ENCODE measurements at places on chromosomes 7 and 10.

- no peak for DNase-seq
These were observed 210.5 kb downstream of the CHCHD3 start for GRCh38 chr7:132871419-132871818.

DNA sequence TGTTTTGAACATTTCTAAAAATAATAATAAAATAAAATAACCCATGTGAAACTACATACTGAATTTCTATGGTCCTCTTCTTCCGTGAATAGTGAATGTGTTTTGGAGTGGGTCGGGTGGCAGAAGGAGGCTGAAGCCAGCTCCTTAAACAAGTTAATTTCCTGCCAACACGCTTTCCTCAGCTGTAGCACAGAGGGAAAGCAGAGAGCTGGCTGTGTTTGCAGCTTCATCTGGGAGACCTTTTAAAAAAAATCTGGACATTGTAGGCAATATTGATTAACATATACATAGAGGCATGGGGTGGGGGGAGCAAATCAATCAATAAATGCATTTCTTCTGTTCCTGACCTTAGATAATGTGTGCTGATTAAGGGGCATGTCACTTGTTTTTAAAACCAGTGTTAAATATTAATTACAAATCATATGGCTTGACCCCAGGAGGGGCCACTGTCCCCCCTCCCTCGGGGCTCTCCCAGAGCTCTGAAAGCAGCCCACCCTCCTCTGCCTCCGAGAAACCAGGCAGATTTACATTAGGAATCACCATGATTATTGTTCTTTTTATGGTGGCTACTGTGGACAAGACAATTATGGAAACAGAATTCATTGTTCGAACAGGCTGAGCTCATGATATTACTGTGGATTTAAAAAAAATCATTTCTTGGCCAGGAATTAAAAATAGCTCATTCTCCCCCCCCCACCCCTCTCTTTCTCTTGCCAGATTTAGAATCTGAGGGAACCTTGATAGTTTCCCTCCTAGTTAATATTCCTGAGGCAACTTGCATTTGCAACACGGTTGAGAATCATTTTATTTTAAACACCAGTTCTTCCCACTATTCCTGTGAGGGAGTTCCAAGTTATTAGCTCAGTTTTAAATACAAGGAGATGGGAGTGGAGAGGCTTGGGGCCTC lies 100.5 kb upstream of the CARD11 start:
- DNase-seq, result no peak

GRCh38 chr7:142380069-142380468 lies 122.2 kb upstream of the PRSS58 start:
- no peak for DNase-seq

DNA sequence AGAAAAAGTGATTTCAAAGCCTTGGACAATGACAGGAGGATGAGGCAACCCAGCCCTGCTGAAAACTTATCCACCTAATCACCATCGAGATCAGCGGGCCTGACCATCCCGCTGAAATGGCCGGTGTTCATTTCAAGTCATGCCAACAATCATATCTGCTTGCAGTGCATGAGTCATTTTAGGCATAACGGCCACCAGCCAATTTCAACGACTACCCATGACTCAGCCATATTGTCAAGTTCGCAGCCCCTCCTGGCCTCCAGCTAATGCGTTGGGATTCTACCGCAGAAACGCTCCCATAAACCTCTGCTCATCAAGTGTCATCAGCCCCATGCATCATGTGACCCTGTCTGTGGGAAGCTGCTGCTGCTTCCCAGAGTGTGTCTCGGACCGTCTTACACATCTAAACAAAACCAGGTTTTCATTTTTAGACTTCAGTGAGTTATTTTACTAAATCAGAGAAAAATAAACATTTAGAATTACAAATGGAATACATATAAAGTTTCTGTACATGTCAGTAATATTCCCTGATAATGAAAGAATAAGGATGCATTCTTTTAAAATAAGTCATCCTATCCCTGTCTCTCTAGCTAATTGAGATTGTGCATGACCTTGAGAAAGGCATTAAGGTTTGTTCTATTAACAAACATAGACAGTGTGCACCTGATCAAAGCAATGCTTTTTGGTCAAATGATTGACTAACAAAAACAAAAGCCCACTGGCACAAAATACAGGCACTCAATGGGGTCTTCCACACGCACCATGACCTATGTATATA lies 188.9 kb downstream of the ADAM12 start:
- no peak for DNase-seq

DNA sequence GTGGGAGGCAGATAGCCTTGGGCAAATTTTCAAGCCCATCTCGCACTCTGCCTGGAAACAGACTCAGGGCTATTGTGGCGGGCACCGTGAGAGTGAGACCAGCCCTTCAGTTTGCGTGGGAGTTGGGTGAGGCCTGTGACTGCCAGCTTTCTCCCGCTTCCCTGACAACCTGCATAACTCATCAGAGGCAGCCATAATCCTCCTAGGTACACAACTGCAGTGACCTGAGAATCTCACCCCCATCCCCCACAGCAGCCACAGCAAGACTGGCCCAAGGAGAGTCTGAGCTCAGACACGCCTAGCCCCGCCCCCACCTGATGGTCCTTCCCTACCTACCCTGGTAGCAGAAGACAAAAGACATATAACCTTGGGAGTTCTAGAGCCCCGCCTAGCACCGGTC lies 275.4 kb downstream of the GRID1 start:
- no peak for DNase-seq

DNA sequence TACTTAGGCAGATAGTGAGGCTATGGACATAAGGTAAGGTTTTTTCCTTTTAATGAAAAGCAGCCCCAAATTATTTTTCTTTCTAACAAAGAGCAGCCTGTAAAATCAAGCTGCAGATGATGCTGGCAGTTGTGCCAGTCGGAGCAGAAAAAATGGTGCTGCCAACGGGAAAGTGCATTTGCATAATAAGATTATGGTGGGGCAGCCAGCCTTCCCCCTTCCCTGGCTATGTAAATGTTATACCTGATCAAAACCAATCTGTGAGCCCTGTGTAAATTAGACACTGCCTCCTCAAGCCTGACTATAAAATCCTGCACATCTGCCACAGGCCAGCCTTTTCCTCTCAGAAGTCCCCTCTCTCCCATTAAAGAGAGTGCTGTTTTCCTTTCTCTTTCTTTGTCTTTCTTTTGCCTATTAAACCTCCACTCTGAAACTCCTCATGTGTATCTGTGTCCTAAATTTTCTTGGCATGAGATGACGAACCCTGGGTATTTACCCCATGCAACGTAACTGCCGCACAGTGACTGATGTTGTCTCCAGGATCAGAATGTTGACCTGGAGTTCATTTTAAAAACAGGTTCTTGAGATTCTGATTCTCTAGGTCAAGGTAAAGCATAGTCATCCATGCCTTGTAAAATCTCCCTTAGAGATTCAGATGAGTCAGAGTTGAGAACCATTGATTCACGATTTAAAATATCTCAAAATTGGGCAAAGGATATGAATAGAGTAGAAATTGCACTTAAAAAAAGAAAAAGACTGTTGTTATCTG lies 167.3 kb upstream of the C1GALT1 start:
- DNase-seq, result no peak

GRCh38 chr10:1570416-1571051 lies 166.8 kb downstream of the ADARB2 start:
- no peak for DNase-seq

DNA sequence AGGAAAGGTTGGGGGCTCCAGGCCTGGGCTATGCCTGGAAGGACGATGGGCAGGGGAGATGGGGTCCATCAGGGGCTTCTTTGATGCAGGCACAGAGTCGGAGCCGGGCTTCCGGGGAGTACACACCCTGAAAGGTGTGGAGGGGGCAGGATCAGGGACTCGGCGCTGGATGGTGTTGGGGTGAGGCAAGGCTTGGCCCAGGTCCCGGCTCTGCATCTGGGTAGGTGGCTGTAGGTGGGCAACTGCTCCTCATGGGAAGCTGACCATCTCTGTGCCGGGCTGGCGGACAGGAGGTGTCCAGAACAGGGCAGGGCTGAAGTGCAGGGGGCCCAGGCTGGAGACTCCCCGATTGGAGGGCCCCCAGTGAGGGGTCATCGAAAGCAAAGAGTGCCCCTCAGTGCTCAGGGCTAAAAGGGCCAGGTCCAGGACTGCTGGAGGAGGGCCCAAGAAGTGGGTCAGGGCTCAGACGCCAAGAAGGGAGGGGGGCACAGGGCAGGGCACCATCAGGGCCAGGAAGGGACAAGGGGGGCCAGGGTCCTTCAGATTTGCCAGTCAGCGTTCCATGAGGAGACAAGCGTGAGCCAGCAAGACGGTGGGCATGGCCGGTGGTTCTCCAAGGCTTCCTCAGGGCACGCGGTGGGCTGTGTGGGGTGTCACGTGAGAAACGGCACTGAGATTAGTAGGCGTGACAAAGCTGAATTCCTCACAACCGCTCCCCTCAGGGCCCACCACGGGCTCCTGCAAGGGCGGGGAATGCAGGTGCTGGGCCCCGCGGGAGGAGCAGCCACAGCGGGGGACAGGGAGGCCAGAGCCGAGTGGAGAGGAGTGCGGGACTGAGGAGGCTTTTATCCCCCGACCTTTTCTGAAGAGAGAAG lies 97.0 kb downstream of the BMS1 start:
- DNase-seq, result no peak

GRCh38 chr7:44100458-44101302 lies 3.5 kb upstream of the AEBP1 start:
- no peak for DNase-seq

DNA sequence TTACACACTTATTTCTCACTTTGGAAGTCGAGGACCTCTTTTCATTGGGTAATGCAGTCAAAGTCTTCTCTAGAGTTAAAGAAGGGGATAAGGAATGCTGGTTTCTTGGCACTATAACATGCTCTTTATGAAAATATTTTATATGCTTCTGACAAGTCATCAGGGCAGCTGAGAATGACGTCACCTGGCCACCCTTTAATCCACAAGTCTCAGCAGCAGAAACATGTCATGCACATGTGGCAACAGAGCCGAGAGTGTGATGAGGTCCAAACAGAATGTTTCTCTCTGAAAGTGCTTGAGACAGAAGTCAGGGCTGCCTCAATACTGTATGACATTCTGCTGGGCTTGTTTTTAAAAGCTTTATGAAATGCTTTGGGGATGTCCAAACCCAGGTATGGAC lies 63.5 kb upstream of the C10orf90 start:
- DNase-seq, result no peak

- no peak for DNase-seq
These were observed 23.7 kb downstream of the CAV1 start for GRCh38 chr7:116548506-116548905.

DNA sequence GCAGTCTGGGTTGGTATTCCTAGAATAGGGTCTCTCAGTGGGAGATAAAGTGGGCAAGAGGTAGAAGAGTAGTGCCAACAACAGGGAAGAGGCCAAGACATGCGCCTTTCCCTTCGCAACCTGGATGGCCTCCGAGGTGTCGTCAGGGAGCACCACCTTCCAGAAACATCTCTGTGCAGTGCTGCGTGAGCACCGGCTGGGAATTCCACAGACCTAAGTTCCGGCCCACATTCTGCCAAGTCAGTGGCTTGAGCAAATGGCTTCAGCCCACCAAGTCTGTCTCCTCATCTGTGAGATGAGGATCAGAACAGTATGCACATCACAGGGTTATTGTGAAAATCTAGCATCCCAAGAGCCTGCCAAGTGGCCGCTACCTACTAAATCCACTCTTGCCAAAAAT lies 40.6 kb downstream of the CCDC3 start:
- DNase-seq, result no peak

DNA sequence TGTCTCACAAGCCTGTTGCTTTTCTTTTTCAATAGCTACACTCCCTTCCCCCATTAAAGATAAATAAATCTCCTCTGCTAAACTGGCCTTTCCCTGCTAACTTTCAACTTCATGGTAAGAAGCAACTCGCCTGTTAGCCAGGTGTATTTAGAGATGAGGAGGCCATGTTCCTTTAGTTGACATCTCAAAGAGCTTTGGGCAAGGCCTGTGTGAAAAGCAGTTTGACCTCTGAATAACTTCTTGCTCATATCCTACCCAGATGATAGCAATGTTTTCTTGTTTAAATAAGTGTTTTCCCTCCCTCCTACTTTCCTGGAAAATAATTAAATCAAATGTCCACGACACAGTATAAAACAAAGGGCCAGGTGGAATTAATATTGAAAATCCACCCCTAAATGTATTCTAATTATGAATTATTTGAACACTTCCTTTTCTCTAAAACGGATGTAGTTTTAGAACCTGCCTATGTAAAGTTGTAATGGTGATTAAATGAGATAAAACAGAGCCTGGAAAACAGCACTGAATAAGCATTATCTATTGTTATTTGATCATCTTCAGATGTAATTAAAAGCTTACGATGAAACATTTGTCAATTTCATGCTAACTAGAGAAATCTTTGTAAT lies 78.5 kb downstream of the HGF start:
- no peak for DNase-seq

DNA sequence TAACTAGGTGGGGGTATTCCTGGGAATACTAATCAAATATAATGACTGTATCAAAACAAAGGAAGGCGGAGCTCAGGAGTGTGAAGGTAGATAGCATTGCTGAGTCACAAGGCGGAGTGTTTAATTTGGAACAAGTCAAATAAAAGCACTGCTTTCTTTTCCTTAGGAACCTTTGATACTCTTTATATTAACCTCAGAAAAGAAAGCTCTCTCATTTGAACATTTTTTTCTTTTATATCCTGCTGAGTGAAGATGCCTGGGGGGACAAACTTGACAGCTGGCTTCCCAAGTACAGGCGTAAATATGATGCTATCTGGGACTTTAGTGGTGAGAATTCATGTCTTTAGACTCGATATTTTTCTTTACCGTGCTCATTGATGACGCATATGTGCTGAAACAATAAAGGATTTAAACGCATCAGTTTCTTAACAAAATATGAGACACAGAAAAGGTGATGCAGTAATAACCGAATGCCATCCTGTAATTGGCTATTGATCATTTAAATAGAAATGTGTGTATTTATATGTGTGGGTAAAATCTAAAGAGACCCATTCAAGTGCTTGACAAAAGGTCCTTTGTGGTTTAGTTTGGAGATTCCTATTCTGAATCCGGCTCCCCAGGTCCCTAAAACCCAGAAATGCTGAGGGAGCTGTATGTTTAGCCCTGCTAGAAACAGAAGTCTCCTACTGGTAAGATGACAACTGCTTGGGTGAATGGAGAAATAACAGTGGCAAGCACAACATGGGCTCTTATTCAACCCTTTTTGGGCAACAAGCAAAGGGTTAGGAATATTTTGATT lies 102.7 kb downstream of the PRTFDC1 start:
- no peak for DNase-seq

DNA sequence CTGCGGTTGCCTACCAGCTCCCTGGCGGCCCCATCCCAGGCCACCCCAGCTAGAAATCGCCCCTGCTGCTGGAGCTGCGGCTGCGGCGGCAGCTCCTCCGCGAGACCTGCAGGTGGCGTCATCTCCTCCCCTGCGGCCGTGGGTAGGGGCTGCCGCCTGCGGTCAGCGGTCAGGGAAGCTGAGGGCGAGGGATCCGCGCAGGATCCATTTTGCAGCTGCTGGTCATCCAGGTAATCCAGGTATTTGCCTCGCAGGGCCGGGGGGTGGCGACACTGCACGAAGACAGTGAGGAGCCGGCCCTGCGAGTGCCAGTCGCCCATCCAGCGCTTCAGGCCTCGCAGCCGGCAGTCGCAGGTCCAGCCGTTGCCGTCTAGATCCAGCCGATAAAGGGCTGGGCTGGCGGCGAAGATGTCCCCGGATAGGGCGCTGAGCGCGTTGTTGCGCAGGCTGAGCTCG lies 1.5 kb downstream of the TRIL start:
- no peak for DNase-seq
